ENCODE measurements at places on chromosomes 3 and 15.

GRCh38 chr15:99504823-99505551 is 60.8 kb upstream of the MEF2A start:
- DNase-seq: peak; percentile 65

DNA sequence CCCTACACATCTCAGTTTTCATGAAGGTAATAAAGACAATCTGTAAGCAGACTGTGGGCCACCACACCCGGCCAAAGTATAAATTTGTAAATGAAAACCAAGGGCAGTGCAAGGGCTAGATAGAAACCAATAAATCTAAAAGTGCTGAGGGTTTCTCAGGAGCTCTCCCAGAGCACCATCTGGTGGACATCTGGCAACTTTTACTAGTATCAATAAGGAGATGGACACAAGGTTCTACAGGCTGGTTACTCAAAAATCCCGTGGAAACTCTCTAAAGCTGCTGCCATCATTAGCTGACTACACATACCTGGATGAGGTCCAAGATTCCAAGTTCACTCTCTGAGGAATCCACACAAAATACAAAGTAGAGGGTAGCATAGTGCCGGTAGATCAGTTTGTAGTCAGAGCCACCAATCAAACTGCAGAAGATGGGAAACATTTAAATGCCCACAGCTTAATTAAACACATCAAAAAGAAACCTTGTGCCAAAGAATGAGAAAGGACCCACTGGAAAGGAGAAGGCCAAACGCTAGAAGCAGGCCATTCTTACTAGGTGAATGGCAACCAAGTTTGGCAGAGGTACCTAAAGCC is 5.5 kb downstream of the AP3S2 start:
- peak; percentile 47 for DNase-seq

DNA sequence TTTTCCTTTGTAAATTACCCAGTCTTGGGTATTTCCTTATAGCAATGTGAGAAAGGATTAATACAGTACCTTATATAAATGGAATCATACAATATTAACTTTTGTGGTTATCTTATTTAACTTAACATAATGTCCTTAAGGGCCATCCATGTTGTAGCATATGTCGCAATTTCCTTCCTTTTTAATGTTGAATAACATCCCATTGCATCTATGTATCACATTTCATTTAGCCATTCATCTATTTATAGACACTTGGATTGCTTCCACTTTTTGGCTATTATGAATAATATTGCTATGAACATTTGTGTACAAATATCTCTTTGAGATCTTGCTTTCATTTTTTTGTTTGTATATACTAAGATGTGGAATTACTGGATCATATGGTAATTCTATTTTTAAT is 342.2 kb downstream of the PDCD6IP start:
- DNase-seq: no peak

- DNase-seq: no peak
Measured at GRCh38 chr3:65939801-65940246, 98.9 kb downstream of the MAGI1 start.

- no peak for DNase-seq
Measured at GRCh38 chr15:66389098-66389858, 2.6 kb downstream of the MAP2K1 start.

DNA sequence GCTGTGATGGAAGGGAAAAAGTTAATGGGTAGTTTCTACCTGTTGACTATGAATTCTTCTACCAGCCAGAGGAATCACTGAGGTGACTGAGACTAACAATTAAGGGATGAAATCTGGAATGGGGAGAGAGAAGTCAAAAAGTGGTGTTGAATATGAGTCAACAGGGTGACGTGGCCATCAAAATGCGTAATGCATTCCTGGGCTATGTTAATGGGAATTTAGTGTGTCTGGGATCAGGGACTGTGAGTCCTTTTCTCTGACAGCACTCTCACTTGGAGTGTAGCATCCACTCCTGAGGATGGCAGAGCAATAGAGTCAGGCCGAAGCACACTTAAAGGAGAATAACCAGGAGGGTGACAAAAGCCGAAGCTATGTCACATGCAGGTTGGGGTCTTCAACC is 60.4 kb downstream of the MESD start:
- no peak for DNase-seq

DNA sequence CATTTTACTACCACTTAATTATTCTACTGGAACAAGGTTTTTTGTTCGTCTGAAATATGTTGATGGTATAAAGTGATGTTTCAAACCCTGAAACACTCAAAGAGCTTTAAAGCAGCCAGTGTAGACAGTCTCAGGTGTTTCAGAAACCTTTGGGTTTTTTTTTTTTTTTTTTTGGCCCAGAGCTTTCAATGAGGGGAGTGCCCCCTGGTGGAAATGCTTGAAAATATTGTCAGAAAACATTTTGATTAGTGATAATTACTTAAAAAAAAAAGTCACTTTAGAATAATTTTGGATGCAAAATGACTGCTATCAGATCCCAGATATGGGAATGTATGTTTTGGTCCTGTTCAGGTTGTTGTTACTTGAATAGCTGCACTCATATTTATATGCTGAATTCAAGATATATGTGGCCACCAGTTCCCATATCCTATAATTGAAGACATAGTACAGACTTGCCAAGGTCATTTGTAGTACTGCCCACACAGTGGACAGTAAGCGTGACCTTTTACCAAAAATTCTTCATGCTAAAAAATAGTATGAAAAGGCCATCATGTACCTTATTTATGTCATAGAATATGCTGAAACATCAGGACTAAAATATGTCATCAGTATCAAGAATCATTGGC is 35.9 kb downstream of the SATB1 start:
- DNase-seq: peak; percentile 28

- peak; percentile 42 for DNase-seq
Measured at GRCh38 chr3:134709561-134710312, 58.9 kb upstream of the KY start.

- DNase-seq: no peak
Measured at GRCh38 chr3:139263798-139264197, 80.0 kb upstream of the MRPS22 start.

- DNase-seq: no peak
Measured at GRCh38 chr15:40301467-40302179, 6.1 kb downstream of the PLCB2 start.

DNA sequence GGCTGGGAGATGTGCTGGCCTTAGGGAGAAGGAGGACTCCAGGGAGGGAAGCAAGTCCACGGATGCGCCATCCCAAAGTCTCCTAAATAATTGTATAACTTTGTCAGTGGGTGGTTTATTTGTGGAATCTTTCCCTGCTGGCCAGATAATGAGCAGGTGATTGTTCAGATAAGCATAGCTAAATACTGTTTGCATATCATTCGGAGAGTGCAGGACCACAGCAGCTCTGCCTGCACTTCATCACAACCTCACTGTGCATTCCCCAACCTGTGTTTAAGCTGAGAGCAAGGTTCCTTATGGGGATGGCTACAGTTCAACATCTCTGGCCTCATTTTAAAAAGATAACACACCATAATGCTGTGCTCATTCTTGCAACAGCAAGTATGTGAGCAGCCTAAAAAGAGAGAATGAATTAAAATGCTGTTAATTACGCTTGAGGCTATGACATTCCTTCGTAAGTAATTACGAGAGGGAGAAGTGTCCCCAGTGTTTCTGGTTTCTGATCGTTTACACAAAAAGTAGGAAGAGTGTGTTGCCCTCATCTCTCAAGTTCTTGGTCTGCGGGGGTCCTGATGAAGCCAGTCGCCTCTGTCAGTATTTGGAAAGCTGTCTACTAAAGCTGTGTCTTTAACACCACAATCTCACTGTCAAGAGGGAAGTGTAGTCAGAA is 272.0 kb upstream of the RORA start:
- peak; percentile 3 for DNase-seq

Data from cerebellar cortex (tissue), 1 donor.